Muscle of leg (tissue), 16 donors: ENCODE measurements at places on chromosomes 7 and 10. TPM values are rescaled to one million over a fixed set of nuclear protein-coding genes. Genes with fewer than 3 reads are reported as not detected.
A peak's percentile ranks its signal among the peaks of the same experiment; 100 is the strongest.

- H3K27ac ChIP-seq: no peak overlapping the region
- no peak for DNase-seq
- no peaks in the 10 kb centered on the region for H3K27me3 ChIP-seq
- no peaks in the 10 kb centered on the region for H3K36me3 ChIP-seq
- H3K4me3 ChIP-seq: no peak overlapping the region
- H3K4me1 ChIP-seq: no peaks in the 10 kb centered on the region
These were observed 219.9 kb downstream of the DKK1 start for GRCh38 chr10:52533986-52534385.

- peak overlapping the region; percentile 59 for H3K27ac ChIP-seq
- H3K27me3 ChIP-seq: peaks cover 11% of the 10 kb centered on the region
- H3K4me3 ChIP-seq: no peak overlapping the region
- peaks cover 50% of the 10 kb centered on the region for H3K4me1 ChIP-seq
- peak; percentile 66 for DNase-seq
- peaks cover 2% of the 10 kb centered on the region for H3K36me3 ChIP-seq
These were observed 105.4 kb upstream of the BTBD16 start for GRCh38 chr10:122165484-122166276.

OR6V1 gene
- polyA plus RNA-seq: not detected

GBX1 gene
- 1.8 TPM for polyA plus RNA-seq

DNA sequence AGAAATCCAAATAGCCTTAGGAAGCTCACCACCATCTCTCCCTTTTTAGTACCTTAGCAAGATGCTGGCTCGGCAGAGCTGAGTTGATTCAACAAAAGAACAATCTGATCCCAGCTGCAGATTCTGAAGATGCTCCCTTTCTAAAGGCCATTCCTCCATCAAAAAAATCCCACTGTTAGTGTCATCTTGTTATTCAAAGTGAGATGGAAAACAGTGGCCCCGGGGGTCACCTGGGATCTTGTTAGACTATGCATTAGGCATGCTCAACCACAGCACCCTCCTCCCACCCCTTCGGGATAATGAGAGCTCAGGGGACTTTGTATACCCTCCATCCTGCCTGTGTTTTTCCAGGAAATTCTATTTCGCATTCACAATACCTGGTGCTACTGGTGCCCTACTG is 2.4 kb downstream of the NCAPG2 start:
- no peak overlapping the region for H3K27ac ChIP-seq
- H3K4me3 ChIP-seq: no peak overlapping the region
- no peaks in the 10 kb centered on the region for H3K27me3 ChIP-seq
- H3K36me3 ChIP-seq: peaks cover 9% of the 10 kb centered on the region

GRCh38 chr7:50347693-50348092 is 43.2 kb downstream of the IKZF1 start:
- no peak for DNase-seq
- no peaks in the 10 kb centered on the region for H3K36me3 ChIP-seq
- H3K27ac ChIP-seq: no peak overlapping the region

ANKRD1 gene
- 22.9 TPM for polyA plus RNA-seq

- H3K27me3 ChIP-seq: peaks cover 9% of the 10 kb centered on the region
- no peaks in the 10 kb centered on the region for H3K36me3 ChIP-seq
- H3K4me3 ChIP-seq: no peak overlapping the region
These were observed 6.3 kb downstream of the C10orf67 start for GRCh38 chr10:23338155-23338828.

CTAGE6 gene
- polyA plus RNA-seq: not detected

- no peak overlapping the region for H3K27ac ChIP-seq
- DNase-seq: no peak
- H3K4me3 ChIP-seq: no peak overlapping the region
- no peaks in the 10 kb centered on the region for H3K4me1 ChIP-seq
These were observed 32.4 kb downstream of the CRHR2 start for GRCh38 chr7:30649717-30650420.

DNA sequence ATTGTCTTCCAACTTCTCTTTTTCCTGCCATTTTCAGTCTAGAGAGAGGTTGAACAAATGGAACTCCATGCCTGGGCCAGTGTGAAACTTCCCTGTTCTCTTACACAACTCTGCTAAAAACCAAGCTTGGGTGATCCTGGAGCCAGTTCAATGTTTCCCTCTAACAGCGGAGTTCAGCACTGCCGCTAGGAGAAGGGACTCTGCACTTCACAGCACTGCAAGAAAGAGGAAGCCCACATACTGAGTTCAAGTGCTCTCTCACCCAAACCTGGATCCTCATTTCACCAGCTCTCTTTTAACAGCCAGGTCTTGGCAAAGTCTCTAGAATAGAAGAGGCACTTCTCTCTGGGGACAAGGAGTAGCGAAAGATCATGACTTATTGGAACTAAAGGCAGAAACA is 18.8 kb downstream of the FOXI2 start:
- H3K27ac ChIP-seq: no peak overlapping the region
- no peaks in the 10 kb centered on the region for H3K36me3 ChIP-seq
- no peak for DNase-seq

DNA sequence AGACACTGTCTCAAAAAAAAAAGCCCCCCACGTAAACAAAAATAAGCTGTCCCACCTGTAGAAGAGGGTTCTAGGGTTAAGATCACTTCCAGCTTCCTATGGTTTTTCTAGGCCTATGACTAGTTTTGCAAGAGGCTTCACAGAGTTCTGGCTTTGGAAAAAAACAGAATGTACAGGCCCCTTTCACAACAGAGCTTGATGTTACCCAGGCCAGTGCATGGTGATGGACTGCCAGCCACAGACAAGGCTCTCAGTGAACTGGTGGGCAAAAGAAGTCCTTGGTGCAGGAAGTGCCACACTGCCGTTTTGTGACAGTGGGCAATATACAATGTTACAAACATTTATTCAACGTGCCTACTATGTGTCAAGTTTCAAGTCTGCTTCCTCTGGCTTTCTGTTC is 18.3 kb upstream of the EFCAB10 start:
- H3K4me1 ChIP-seq: no peaks in the 10 kb centered on the region
- no peak overlapping the region for H3K4me3 ChIP-seq
- H3K27ac ChIP-seq: no peak overlapping the region

- no peaks in the 10 kb centered on the region for H3K36me3 ChIP-seq
- no peak overlapping the region for H3K27ac ChIP-seq
- H3K4me1 ChIP-seq: peaks cover 11% of the 10 kb centered on the region
- DNase-seq: no peak
These were observed 67.6 kb upstream of the FGFR2 start for GRCh38 chr10:121665809-121666208.

DNA sequence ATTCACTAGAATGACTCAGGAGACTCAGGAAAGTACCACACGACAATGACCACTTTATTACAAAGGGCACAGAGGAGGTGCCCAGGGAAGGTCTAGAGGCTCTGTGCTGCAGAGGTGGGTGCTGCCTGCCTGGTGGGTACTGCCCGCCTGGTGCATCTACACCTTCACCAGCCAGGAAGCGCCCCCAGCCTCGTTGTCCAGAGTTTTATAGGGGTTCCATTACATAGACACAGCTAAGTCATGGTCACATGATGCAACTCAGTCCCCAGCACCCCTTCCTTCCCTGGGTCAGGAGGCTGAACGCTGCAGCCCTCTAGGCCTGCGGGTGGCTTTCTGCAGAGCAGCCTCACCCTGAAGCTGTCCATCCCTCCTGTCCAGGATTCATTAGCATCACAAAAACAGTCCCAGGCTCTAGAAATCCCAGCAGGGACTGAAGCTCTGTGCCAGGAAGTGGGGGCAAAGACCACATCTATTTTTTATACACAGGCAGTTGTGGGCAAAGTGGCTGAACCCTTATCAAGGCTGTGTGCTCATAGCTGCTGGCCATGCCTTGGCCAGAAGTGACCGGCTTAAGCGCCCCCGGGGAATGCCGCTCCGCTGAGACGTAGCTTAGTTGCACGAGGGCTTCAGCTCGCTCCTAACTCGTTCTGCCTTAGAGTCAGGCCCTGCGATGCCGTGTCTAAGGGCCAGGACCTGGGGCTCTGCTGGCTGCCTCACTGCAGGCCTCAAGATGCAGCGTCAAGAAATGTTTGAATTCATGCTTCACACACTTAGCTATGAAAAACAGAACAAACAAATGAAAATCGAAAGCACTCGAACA is 219.0 kb downstream of the GLRX3 start:
- H3K4me3 ChIP-seq: no peak overlapping the region
- H3K4me1 ChIP-seq: no peaks in the 10 kb centered on the region
- no peak for DNase-seq
- H3K27ac ChIP-seq: no peak overlapping the region
- no peaks in the 10 kb centered on the region for H3K36me3 ChIP-seq

CTTNBP2 gene
- polyA plus RNA-seq: 1.7 TPM

SMO gene
- 63.6 TPM for polyA plus RNA-seq

DNA sequence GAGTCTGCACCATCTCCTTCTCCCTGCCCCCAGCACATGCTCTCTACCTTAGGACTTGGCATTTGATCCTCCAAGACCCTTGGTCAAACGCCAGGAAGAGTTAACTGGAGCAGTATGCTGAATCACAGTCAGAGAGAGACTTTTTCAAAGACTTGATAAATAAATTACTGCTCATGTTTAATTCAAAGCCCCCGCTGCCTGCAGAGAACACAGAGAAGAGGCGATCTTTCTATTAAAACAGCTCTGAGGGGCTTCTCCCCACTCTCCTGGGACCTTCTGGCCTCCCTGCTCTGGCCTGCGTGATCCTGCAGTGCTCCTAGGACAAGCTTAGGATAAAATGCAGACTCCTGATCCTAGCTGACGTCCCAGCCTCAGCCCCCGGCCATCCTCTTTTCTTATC is 47.8 kb downstream of the NPTX2 start:
- H3K27me3 ChIP-seq: no peaks in the 10 kb centered on the region
- no peak for DNase-seq
- H3K27ac ChIP-seq: no peak overlapping the region
- no peaks in the 10 kb centered on the region for H3K36me3 ChIP-seq
- H3K4me3 ChIP-seq: no peak overlapping the region
- peaks cover 18% of the 10 kb centered on the region for H3K4me1 ChIP-seq

DNA sequence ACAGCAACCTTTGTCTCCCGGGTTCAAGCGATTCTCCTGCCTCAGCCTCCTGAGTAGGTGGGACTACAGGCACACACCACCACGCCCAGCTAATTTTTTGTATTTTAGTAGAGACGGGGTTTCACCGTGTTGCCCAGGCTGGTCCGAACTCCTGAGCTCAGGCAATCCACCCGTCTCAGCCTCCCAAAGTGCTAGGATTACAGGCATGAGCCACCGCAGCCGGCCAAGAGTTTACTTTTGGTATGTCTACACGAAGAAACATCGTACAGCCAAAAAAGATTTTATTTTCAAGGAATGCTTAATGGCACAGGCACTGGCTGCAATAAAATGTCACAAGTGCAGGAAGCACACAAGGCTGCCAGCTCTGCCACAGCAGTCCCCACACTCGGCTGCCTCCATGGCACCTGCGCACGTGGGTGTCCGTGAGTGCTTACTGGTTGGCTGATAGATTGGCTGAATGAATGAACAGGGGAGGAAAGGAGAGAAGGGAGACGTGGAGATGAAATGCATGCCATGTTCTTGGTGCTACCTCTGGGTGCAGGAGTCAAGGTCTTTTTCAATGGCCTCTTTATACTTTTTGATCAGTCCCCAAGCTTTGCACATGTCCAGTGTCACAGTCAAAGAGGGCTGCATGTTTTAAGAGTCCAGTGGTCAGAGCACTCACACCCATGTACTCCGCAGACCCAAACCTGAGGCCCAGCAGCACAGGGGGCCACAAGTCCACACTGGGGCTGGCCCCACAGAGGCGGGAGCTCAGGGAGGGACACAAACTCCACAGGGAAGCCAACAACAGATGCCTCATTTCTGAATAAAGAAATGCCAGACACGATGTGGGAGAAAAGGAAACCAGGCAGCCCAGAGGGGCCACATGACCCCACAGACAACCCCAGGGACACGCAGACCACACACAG is 198.2 kb downstream of the MAD1L1 start:
- H3K36me3 ChIP-seq: no peaks in the 10 kb centered on the region
- H3K27me3 ChIP-seq: no peaks in the 10 kb centered on the region
- no peak overlapping the region for H3K4me3 ChIP-seq
- no peak overlapping the region for H3K27ac ChIP-seq
- no peak for DNase-seq

GRCh38 chr10:93475871-93476270 is 6.3 kb downstream of the MYOF start:
- H3K4me1 ChIP-seq: peaks cover 8% of the 10 kb centered on the region
- peaks cover 5% of the 10 kb centered on the region for H3K36me3 ChIP-seq
- H3K4me3 ChIP-seq: no peak overlapping the region

DNA sequence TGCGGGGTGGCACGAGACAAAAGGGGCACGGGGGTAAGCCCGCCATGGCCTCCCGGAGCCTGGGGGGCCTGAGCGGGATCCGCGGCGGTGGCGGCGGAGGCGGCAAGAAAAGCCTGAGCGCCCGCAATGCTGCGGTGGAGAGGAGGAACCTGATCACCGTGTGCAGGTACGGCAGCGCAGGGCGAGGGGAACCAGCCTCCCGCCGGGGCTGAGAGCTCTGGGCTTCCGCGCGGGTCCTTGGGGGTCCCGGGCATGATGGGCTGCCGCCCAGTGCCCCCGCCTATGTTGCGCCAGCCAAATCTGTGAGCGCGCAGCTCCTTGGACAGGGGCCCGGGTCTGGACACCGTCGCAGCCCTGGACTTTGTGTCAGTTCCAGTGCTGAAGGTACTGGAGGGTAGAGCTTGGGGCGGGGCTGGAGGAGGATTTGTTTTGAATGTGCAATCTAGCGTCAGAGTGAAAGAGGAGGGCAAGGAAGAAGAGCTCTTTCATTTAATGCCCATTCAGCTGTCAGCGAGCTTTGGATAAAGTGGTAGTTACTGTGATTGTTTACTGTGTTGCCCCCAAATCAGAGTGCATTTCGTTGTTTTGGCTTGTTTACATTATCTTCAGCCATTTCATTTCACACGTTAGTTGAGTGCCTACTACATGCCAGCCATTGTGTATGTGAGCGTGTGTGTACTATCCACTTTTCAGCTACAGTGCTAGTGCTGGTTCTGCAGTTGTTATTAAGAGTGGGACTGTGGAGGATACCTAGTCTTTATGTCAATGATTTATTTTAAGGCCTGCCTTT is 777 bp downstream of the RUNDC3B start:
- peaks cover 15% of the 10 kb centered on the region for H3K4me1 ChIP-seq
- DNase-seq: peak; percentile 6
- H3K27ac ChIP-seq: no peak overlapping the region
- peaks cover 21% of the 10 kb centered on the region for H3K27me3 ChIP-seq

TMEM140 gene
- polyA plus RNA-seq: 9.9 TPM

AMZ1 gene
- 0.07 TPM for polyA plus RNA-seq

- H3K36me3 ChIP-seq: no peaks in the 10 kb centered on the region
- H3K27ac ChIP-seq: no peak overlapping the region
- no peaks in the 10 kb centered on the region for H3K27me3 ChIP-seq
- DNase-seq: no peak
- H3K4me3 ChIP-seq: no peak overlapping the region
- H3K4me1 ChIP-seq: no peaks in the 10 kb centered on the region
These were observed 57.7 kb upstream of the SPOCK2 start for GRCh38 chr10:72146071-72146470.

- no peaks in the 10 kb centered on the region for H3K36me3 ChIP-seq
- H3K27me3 ChIP-seq: no peaks in the 10 kb centered on the region
- no peak for DNase-seq
- H3K4me1 ChIP-seq: peaks cover 4% of the 10 kb centered on the region
- no peak overlapping the region for H3K27ac ChIP-seq
- H3K4me3 ChIP-seq: no peak overlapping the region
These were observed 105.7 kb downstream of the RAPGEF5 start for GRCh38 chr7:22251281-22251680.
